Colonic mucosa (tissue), 4 donors: ENCODE measurements at places on chromosomes 11 and 22. TPM values are rescaled to one million over a fixed set of nuclear protein-coding genes. Genes with fewer than 3 reads are reported as not detected.

DNA sequence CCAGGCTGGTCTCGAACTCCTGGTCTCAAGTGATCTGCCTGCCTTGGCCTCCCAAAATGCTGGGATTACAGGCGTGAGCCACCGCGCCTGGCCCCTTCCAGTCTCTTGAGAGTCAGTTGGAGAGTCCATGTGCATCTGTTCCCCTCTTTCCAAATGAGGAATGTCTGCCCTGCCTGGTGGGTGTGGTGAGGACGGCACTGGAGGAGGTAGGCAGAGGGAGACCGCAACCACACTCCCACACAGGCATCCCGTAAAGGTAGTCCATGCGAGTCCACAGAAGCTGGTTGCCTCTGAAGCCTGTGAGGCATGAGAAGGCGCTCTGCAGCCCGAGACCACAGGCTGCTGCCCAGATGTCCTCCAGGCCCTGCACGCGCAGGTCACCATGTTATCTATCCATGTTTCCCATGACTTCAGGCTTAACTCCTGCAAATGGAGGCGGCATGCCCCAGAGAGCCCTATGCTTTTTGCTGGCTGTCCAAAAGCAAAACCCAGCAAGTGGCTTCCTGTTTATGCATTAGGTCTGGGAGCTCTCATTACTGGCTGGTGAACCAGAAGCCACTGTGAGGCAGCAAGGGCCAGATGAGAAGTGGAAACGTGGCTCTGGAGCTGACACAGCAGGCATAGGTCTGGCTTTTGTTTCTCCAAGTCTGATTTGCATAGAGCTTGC, 43.4 kb downstream of the GRIK4 start:
- DNase-seq: no peak

DNA sequence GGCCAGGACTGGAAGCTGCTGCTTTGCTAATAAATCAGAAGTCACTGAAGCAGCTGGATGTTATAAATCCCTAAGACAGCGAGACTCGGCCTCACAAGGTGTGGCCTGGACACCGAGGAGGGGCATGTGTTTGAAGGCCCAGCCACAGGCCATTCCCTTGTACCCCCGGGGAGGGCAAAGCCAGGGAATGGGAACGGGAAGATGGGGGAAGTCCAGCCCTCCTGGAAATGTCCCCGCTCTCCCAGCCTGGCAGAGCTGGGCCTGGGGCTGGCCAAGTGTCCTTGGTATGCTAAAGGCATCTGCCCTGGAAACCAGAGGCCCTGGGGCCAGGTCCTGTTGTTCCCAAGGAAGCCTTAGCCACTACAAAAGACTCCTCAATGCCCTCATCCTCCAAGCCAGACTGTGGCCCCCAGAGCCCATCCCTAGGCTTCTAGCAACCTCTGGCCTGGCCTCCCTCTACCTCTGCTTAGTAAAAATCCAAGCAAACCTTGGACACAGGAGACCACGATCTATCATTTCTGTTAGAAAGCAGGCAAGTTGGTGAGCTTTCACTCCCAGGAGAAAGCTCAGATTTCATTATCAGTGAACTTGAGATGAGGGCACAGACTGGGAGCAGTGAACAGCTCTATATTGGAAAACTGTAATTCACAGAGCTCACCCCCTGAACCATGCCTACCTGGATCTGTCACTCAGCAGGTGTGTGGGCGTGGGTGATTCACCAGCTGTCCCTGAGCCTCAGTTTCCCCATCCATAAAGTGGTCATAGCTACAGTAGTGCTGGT, 11.0 kb downstream of the CHST1 start:
- peak; percentile 15 for DNase-seq

DNA sequence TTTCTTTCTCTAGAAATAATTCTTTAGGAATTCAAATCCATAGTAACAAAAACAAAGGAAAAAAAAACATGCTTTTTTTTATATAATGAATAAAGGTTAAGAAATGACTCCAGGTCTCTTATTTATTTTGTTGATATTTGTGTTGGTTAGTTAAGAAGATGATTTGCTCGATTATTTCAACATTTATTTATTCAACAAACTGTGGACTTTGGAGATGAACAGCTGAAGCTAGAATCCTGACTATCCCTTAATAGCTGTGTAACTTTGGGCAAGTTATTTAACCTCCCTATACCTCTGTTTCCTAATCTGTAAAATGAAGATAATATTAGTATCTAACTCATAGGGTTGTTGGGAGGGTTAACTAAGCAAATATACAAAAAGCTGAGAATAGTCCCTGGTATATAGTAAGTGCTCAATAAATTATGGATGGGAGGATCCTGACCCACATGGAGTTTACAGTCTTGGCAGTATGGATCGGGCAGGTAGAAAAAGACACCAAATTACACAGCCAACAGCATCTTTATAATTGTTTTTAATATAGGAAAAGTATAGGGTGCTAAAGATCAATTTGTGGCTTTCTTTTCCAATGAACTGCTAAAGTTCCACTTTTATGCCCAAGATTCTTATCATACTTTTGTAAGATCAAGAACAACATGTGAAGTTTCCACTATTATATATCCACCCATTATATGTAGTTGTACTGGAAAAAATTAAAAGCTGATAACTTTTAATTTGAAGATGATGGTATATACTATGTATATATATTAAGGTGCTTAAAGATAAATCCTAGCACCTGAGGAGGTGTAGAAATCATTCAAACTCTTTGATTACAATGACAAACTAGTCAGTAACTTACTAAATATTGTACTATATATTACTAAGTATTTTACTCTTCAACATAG, 1.3 kb upstream of the CAT start:
- no peak for DNase-seq

- DNase-seq: no peak
Observed at GRCh38 chr11:87440076-87440770, 402.5 kb downstream of the TMEM135 start.

GRCh38 chr11:58216476-58216875, 4.0 kb downstream of the OR1S1 start:
- no peak for DNase-seq

DNA sequence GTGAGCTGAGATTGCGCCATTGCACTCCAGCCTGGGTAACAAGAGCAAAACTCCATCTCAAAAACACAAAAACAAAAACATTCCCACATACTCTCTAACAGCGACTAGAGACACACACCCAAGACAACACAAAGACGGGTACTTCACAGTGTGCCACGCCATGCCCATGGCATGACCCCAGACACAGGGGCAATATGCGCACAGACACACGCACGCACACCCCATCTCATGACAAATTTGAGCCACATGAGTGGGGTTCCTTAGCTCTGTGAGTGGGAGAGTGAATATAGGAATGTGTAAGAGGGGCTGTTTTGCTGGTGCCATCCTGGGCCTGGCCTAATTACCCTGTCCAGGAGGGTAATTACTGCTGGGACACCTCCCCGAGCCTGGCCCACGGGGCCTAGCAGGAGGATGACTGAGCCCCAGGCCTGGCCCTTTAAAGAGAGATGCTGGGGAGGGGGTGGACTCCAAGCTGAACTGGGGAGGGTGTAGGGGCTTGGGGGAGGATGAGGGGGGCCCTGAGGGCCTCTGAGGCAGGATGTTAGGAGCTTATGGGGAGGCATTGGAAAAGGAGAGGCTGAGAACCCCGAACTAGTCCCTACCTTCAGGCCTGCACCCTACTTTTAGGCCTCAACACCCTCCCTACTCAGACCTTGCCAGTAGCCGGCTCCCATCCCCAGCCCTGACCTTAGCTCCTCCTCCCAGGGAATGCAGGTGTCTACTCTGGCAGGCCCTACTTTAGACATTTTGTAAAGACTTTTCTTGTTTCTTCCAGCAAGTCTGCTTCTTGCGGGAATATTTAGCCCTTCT, 1.5 kb downstream of the LTBP3 start:
- DNase-seq: no peak

DNA sequence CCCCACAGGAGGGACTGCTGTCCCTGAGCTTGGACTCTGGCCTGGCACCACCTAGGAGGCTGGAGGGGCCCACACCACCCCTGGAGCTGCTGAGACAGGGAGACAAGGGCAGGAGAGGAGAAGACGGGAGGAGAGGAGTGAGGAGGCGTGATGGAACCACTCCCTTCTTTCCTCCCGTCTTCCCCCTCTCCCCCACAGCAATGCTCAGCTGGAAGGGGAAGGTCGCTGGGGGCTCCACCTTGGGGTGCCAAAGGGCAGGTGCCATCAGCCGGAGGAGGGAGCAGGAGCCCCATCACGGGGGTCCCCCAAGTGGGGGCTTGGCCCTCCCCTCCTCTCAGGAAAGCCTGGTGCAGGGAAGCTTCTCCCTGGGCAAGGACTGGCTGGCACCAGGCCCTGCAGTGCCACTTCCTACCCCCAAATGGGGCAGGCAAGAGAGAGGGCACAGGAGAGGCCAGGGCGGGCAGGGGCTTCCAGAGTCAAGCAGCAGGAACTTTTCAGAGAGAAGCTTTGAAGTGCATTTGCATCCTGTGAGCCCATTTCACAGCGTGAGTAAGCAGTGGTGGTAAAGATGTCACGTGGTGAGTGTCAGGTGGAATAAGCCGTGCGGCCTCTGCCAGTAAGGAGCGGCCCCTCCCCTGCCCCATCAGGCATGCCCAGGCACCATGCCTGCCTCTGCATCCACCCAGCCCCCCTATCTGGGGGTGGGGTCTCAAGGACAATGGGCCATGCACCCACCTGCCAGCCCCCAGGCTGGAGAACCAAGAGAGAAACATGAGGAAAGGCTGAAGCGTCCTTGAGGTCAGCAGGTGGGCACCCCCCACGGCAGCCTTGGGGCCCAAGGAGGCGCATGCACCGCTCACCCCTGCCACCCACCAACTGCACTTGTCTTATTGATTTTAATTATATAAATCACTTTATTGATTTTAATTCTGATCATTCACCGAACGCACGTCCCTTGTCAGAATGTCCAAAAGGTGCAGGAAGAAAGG, 4.9 kb downstream of the IGF2 start:
- DNase-seq: no peak

GRCh38 chr11:79419120-79419519, 21.7 kb downstream of the TENM4 start:
- DNase-seq: peak; percentile 61

- DNase-seq: no peak
Observed at GRCh38 chr22:25950111-25950510, 208.1 kb downstream of the MYO18B start.

DNA sequence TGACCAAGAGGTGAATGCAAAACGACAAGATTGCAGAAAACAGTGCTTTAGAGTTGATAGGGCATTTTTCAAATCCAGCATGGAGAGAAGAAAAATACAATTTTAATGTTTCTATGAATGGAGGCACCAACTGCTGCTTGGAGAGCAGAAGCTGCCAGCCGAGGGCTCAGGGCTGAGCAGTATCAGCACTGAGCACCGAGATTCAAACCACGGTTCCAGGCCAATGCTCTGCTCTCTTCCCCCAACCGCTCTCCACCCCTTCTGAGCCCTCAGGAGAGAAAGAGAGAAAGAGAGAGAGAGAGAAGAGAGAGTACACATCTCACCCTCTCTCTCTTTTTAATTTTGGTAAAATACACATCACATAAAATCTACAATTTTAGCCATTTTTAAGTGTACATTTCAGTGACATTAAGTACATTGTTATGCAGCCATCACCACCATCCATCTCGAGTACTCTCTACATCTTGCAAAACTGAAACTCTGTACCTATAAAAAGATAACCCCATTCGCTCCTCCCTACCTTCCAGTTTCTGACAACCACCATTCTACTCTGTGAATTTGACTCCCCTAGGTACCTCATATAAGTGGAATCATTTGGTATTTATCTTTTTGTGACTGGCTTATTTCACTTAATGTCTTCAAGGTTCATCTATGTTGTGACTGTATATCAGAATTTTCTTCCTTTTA, 333.3 kb downstream of the MIAT start:
- DNase-seq: no peak

DNA sequence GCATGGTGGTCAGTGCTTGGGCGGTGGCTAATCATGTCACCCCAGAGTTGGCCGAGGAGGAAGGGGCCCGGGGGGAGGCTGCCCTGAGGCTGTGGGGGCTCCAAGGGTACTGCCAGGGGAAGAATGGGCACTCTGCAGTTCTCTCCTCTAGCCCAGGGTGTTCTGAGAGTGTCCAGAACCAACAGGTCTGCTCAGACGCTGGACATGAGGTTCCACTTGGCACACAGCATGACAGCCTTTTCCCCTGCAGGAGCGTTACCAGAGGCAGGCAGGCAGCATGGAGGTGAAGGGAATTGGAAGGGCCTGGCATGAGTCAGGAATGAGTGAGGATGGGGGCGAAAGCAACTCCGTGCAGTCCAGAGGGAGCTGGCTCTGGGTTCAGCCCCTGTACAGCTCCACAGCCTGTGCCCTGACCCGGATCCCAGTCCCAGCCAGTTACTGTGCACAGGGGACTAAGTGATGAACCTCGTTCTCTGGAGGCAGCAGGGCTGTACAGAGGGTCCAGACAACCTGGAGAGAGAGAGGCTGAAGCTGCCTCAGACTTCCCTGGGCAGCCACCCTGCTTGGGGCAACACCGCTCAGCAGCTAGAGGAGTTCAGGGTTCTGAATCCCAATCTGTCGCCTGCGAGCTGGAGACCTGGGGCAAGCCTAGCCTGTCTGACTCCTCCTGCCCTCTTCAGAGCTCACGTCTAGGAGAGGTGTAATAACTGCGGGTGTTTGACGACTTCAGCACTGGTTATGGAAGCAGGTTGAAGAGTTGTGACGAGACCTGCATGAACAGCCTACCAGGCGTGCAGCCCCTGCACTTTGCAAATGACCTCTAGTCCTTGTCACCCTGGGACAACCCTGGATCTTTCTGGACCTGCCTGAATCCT, 14.7 kb upstream of the TUB start:
- peak; percentile 13 for DNase-seq

- no peak for DNase-seq
Observed at GRCh38 chr11:1667906-1668305, 29.1 kb upstream of the KRTAP5-6 start.

GRCh38 chr11:105110688-105111030, 28.9 kb downstream of the CARD18 start:
- DNase-seq: no peak

DNA sequence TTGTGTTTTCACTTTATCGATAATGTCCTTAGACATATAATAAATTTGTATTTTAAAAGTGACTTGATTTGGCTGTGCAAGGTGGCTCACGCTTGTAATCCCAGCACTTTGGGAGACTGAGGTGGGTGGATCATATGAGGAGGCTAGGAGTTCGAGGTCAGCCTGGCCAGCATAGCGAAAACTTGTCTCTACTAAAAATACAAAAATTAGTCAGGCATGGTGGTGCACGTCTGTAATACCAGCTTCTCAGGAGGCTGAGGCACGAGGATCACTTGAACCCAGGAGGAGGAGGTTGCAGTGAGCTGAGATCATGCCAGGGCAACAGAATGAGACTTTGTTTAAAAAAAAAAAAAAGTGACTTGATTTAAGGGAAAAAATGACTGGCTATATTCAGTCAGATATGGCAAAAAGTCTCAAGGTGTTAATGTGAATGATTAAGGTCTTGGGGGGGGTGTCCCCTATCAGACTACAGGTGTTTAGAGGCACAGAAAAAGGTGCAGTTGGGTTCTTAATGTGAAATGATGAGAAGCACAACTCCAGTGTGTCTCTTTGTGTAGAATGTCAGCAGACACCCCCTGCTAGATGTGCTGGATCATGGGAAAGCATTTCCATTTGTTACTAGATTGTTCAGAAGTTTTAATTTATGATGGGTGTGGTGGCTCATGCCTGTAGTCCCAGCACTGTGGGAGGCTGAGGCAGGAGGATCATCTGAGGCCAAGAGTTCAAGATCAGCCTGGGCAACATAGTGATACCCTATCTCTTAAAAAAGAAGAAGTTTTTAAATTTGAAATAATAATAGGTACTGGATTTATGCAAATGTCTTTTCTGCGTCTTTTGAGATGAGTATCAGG, 17.0 kb downstream of the NEAT1 start:
- DNase-seq: peak; percentile 16

VPS11 gene
- 24.1 TPM for total RNA-seq

PARVG gene
- total RNA-seq: 2.4 TPM

SERPING1 gene
- total RNA-seq: 18.7 TPM

ISX gene
- 36.4 TPM for total RNA-seq

THOC5 gene
- 33.5 TPM for total RNA-seq

MMP13 gene
- not detected for total RNA-seq

OR9G1 gene
- not detected for total RNA-seq

KRTAP5-1 gene
- not detected for total RNA-seq
